Ascending aorta (tissue), 2 donors: ENCODE measurements at places on chromosomes 16 and 17.

- no peak for DNase-seq
These were observed 1.8 kb downstream of the SNX20 start for GRCh38 chr16:50679266-50679665.

GRCh38 chr17:51029142-51029541 lies 91.5 kb downstream of the SPAG9 start:
- DNase-seq = no peak

GRCh38 chr16:15544405-15544804 lies 98.5 kb downstream of the MARF1 start:
- DNase-seq = no peak

GRCh38 chr16:507996-508395 lies 19.5 kb upstream of the CAPN15 start:
- DNase-seq = no peak

GRCh38 chr17:65041518-65041917 lies 15.0 kb downstream of the GNA13 start:
- no peak for DNase-seq

GRCh38 chr17:75061055-75061438 lies 14.0 kb downstream of the KCTD2 start:
- DNase-seq = no peak

- DNase-seq = no peak
These were observed 113.6 kb downstream of the SMG6 start for GRCh38 chr17:2190014-2190413.

DNA sequence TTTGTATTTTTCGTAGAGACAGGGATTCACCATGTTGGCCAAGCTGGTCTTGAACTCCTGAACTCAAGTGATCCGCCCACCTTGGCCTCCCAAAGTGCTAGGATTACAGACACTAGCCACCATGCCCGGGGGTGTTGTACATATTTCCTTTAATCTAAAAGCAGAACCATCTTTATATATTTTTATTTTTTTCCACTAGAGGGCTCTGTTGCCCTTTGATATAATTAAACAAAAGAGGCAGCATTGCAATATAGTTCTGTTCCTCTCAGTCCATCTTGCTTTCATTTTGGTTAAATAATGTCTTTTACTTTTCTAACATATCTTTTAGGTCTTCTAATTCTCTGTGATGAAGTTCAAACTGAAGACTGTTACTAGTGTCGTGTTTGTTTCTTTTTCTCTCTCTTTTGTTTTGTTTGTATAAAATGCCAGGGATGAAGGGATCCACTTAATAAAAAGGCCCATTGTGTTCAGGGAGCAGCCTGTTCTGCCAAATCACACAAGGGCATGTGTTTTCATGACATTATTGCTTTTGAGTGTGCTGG lies 23.4 kb downstream of the WWOX start:
- DNase-seq = no peak

DNA sequence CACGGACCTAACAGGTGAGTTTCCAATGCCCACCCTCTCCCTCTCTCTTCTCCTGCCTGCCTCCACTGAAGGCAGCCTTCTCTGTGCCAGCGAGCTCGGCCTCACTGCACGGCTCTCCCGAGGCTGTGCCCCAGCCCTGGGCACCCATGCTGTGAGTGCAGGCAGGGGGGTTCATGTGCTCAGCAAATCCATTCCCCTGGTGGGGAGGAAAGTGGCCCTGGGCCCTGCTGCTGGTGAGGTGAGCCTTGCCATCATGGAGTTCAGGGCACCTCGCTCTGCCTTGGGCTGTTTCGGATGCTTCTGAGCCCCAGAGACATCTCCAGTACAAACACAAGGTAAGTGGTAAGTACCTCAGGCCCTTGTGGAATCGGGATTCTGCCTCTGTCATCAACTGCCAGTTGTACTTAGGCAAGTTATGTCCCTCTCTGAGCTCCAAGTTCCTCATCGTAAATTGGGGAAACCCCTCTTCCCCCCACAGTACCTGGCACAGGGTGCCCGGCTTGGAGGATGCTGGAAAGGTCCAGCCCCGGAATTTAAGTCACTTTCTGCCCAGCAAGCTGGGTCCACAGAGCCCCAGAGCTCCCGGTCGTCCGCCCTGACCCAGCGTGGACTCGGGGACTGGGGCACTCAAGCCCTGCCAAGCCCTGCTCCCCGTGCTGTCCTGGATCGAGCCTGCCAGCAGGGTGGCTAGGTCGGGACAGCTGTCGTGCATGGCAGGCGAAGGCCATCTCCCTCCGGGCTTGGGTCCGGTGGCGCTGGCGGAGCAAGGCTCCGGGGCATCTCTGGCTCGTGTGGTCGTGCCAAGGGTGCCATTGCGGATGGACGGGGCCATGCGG lies 684 bp upstream of the NUDT16L1 start:
- peak; percentile 66 for DNase-seq

DNA sequence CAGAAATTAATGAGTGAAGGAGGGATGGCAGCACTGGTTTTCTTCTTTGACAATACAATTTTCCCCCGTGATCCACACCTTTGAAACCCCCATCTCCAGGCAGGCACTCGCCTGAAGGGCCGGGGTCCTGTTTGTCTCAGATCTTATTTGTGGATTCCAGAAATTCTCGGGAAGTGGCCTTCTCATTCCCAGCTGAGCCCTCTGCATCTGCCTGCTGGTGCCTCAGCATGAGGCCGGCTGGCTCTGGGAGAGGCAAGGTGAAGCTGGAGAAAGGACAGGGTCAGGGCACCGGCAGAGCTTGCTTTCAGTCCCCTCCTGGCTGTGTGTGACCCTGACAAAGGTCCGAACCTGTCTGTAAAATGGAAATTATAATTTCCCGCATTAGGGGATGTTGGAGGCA lies 35.8 kb upstream of the C1QL1 start:
- no peak for DNase-seq

DNA sequence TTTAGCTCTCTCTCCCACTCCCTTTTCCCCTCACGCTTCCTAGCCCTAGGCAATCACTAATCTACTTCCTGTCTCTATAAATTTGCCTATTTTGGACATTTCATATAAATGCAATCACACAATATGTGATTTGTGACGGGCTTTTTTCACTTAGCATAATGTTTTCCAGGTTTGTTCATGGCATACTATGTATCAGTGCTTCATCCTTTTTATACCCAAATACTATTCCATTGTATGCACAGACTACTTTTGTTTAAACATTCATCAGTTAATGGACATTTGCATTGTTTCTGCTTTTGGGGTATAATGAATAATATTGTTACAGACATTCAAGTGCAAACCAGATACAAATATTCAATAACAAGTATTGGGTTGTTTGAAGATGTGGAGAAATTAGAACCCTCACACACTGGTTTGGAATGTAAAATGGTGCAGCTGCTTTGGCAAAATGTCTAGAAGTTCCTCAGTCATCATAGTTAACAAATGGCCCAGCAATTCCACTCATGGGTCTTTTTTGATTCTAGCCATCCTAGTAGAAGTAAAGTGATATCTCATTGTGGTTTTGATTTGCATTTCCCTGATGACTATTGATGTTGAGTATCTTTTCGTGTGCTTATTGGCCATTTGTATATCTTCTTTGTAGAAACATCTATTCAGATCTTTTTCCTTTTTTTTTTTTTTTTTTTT lies 67.7 kb downstream of the TBX4 start:
- DNase-seq = no peak

- no peak for DNase-seq
These were observed 3.0 kb downstream of the IL32 start for GRCh38 chr16:3068487-3068886.

GRCh38 chr16:4680673-4681470 lies 12.5 kb upstream of the NUDT16L1 start:
- no peak for DNase-seq

GRCh38 chr17:40219594-40220338 lies 662 bp downstream of the WIPF2 start:
- no peak for DNase-seq

DNA sequence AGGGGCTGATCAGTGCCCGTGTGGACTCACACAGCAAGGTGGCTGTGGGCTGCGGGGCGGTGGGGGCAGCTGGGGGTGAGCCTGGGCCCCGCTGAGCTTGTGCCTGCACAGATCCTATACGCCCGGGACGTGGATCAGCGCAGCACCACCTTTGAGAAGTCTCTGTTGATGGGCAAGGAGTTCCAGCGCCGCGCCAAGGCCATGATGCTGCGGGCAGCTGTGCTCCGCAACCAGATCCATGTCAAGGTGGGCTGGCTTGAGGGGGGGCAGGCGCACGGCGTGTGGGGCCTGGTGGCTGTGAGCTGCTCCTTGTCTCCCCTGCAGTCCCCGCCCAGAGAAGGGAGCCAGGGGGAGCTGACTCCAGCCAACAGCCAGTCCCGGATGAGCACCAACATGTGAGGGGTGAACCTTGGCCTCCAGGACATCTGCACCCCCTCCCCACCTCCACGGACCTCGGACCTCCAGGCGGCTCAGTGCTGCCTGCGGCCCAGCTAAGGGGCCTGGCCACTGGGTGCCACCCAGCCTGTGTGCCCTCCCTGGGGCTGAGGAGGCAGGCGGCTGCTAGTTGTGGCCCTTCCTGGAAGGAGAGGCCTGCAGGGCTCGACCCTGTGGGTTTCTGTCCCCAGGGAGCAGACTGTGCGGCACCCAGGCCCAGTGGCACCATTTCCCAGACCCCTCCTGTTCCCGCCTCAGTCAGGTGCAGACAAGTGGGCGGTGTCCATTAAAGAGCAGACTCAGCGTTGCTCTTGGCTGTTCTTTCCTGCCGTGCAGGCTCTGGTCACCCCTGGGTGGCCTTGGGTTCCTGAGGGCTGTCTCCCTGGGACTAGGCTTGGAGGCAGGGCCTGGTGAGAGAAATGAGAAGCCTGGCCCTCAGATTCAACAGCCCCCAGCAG lies 5.3 kb downstream of the GPS1 start:
- no peak for DNase-seq

DNA sequence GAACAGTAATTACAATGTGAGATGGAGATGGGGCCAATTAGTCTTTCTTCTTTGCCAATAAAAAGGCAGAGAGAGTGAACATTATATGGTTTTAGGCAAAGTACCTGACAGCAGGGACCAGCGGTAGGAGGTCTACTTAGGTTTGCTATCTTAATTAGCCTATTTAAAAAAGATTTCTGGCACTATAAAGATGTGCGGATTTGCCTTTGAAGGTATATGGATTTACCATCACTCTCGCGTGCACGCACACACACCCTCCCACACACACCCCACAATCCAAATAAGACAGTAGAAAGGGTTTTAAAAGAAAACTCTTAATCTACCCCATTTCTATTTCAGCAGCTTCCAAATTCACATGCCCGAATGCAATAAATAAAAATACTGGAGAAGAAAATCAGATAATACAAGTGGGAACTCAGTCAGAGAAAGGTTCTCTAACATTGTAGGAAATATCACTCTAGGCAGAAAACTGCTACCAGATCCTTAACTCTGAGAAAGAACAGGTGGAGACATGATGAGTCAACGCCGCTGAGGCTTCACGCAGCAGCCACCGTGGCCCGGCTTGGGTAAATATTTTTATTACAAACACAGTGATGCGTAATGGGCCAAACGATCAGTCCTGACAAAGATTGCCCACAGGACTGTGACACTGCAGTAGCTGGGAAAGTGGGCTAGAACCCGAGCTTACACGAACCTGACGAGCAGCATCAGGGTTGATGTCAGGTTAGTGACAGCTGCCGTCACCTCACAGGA lies 66.6 kb upstream of the AXIN2 start:
- peak; percentile 65 for DNase-seq

DNA sequence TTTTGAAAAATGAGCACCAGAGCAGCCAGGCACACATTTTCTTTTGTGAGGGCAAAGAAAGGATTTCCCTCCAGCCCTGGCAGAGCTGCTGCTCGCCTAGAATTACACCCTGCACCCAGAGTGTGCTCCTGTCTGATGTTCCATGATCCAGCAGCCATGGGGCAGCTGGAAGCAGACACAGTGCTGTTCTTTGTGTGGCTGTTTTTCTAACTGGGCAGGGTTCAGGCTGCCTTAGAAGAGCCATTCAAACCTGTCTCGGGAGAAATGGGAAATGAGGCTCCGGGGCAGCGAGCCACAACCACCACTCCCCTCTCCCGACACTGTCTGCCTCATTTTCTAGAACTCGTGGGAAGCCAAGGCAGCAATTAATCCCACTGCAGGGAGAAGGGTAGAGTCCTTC lies 28.9 kb downstream of the LITAF start:
- no peak for DNase-seq

GRCh38 chr16:30166202-30166902 lies 17.1 kb upstream of the CORO1A start:
- DNase-seq = no peak

- DNase-seq = peak; percentile 85
These were observed 2.9 kb downstream of the SLC16A3 start for GRCh38 chr17:82231562-82232321.

GRCh38 chr17:27983853-27984252 lies 58.6 kb upstream of the NLK start:
- no peak for DNase-seq

- DNase-seq = no peak
These were observed 28.0 kb downstream of the CUEDC1 start for GRCh38 chr17:57927048-57927723.

DNA sequence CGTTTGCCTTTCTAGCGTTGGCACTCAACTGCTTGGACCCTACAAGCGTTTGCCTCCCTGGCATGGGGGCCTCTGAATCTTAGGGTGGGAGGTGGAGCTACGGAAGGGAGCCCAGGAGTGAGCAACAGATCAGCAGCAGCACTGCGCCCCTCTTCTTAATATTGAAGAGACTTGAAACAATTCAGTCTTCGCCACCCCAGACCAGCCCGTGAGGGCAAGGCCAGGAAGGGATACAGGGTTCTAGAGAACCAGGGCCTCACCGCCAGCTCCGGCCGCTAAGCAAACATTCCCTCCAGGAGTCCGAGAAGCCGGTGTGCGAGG lies 1.5 kb upstream of the GPRC5C start:
- DNase-seq = peak; percentile 68

GRCh38 chr17:51508048-51508447 lies 247.7 kb downstream of the UTP18 start:
- DNase-seq = no peak

- DNase-seq = peak; percentile 80
These were observed at the start of gene LITAF for GRCh38 chr16:11586856-11587642. LITAF (minus strand) TSS chr16:11586919; CDS start chr16:11556730, 30,189 bp downstream.

DNA sequence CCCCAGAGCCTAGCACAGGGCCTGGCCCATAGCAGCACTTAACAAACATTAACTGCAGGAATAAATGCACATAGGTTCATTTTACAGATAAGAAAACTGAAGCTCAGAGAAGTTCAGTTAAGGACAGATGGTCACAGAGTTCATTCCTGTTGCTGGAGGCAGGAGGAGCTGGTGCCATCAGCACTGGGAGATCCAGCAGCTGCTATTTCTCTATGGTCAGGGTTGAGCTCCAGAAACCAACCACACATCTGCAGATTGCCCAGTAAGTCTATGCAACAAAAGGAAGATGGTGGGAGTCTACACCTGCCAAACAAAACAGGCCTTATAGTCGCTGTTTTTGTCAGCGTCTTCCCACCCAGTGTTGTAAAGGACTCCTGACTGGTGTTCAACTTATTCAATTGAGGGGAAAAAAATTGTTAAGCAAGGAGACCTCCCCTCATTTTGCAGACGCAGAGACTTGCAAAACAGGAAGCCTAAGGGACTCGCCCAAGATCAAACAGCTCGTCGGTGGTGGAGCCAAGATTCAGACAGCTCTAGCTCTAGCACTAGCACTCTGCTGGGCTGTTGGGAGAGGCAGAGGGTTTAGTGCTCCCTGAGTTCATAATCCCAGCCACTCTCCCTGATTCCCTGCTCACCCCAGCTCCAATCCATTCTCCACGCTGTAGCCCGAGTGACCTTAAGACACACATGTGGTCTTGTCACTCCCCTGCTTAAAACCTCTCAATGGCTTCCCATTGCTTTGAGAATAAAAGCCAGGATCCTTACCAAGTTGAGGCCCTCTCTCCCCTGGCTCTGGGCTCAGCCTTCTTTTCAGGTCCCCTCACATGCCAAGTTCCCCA lies 9.0 kb downstream of the NOG start:
- DNase-seq = no peak

GRCh38 chr17:42457107-42457792 lies 1.4 kb upstream of the ATP6V0A1 start:
- DNase-seq = no peak
